ENCODE measurements at places on chromosomes 1 and 21. TPM values are rescaled to one million over a fixed set of nuclear protein-coding genes. Genes with fewer than 3 reads are reported as not detected.

Gene PAPPA2
- total RNA-seq, result 2.4 TPM

- DNase-seq, result no peak
Observed at GRCh38 chr1:158146739-158147138, 34.0 kb upstream of the CD1D start.

Gene ERICH3
- 37.5 TPM for total RNA-seq

Gene TRIM17
- total RNA-seq, result 1.6 TPM

Gene AKT3
- 23.0 TPM for total RNA-seq

Gene PCAT6
- total RNA-seq, result 1.5 TPM

Data from upper lobe of left lung (tissue), 6 donors.